ENCODE measurements at places on chromosomes 3 and 15. TPM values are rescaled to one million over a fixed set of nuclear protein-coding genes. Genes with fewer than 3 reads are reported as not detected.

- H3K36me3 ChIP-seq: peaks cover 12% of the 10 kb centered on the region
- H3K27ac ChIP-seq: no peak overlapping the region
- no peak overlapping the region for H3K4me3 ChIP-seq
Observed at GRCh38 chr3:171133796-171134569, 107.5 kb upstream of the SLC2A2 start.

DNA sequence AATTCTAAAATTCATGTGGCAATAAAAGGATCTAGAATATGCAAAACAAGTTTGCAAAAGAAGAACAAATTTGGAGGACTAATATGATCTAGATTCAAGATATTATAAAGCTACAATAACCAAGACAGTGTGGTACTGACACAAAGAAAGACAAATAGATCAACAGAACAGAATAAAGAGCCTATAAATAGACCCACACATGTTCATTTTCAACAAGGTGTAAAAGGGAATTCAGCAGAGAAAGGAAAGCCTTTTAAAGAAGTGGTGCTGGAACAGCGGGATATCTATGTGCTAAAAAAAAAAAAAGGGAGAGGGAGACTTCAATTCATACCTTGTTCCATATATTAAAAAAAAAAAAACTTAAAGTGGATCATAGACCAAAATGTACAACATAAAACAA is 149.0 kb downstream of the WDR76 start:
- H3K27ac ChIP-seq: no peak overlapping the region
- DNase-seq: no peak
- no peak overlapping the region for H3K4me3 ChIP-seq
- H3K36me3 ChIP-seq: no peaks in the 10 kb centered on the region

DNA sequence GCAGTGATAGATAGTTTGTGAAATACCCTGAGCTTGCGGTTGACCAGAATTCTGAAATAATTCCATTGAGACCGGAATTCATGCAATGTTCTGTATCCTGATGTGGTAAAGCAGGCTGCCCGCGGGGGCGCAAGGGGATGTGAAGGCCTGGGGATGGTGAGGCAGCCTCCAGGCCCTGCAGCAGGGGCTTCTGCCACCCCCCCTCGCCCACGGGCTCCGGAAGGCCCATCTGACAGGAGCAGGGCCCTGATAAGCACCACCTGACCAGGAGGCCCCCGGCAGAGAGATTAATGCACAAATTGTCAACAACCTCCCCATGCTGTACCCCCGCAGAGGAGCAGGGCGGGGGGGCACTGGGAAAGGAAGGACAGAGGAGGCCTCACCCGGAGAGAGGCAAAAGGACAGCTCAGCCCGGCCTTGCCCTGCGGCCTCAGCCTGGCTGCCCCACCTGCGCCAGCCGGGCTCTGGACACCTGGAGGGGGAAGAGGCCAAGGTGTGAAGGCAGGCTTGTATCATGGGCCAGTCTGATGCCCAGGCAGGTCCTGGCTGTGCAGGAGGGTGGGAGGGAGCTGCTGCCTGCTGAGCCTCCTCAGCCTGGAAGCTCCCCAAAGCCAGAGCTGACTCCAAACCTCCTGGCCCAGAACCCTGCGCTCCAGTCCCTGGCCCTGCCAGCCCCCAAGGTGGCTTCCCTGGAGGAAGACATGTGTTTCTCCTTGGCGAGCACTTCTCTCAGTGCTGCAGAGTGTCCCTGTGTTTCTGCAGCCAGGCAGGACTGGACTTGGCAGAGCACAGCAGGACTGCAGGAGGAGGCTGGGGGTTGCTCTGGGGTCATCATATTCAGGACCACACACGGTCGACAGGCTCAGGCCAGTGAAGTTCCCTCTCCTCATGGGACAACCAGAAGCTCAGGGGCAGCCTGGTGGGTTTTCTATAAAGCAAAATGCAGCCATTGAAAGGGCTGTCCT is 46.5 kb downstream of the RPN1 start:
- H3K36me3 ChIP-seq: no peaks in the 10 kb centered on the region
- H3K4me3 ChIP-seq: no peak overlapping the region
- peaks cover 7% of the 10 kb centered on the region for H3K4me1 ChIP-seq
- H3K27ac ChIP-seq: no peak overlapping the region

DNA sequence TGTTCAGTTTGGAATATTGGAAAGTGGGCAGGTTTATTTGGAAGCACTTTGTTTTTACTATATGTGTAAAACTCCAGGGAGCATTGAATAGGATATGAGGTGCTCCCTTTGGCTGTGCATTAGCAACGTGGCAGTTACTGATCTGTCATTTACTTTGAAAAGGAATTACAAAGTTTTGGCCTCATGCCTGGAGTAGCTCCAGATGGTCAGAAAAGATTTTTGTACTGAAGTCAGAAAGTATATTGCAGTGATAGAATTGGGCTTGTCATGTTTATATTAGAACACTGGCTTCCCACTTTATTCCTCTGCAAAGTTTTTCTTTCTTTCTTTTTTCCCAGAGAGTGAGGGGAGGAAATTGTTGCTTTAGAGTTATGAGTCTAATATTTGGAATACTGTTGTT is 26.1 kb downstream of the FNDC3B start:
- peaks cover 94% of the 10 kb centered on the region for H3K4me1 ChIP-seq
- H3K27ac ChIP-seq: no peak overlapping the region

GRCh38 chr3:184884359-184885017 is 72.5 kb downstream of the VPS8 start:
- no peak for DNase-seq
- no peak overlapping the region for H3K4me3 ChIP-seq
- H3K4me1 ChIP-seq: no peaks in the 10 kb centered on the region
- peaks cover 56% of the 10 kb centered on the region for H3K36me3 ChIP-seq
- H3K27ac ChIP-seq: no peak overlapping the region

GRCh38 chr3:186826410-186826975 is 16.0 kb upstream of the ADIPOQ start:
- no peak for DNase-seq
- H3K4me3 ChIP-seq: peak overlapping the region; percentile 73
- peaks cover 65% of the 10 kb centered on the region for H3K27me3 ChIP-seq
- peaks cover 22% of the 10 kb centered on the region for H3K4me1 ChIP-seq
- no peaks in the 10 kb centered on the region for H3K36me3 ChIP-seq
- H3K27ac ChIP-seq: no peak overlapping the region

DNA sequence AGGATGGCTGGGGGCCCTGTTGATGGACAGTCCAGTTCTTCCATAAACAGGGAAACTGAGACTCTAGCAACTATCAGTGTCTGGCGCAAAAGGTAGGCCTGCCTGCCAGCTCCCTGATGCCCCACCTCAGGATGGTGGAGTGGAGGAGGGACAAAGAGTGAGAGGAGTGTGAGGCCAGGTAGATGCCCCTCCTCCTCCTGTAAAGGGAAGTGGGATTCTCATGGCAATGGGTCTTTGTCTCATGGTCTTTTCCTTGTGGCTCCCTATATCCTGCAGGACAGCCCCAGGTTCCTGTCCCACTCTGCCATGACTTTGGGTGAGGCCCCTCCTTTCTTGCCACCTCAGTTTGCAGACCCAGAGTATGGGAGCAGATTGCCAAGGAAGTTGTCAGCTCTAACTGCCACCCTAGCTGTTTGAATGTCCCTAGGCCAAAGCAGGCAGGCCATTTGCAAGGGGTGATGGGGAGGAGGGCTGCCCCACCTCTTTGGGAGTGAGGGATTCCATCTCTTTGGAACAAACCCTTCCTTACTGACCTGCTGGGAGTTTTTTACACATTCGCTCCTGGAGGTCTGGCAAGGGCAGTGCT is 2.8 kb upstream of the DNAH1 start:
- H3K4me3 ChIP-seq: no peak overlapping the region
- no peaks in the 10 kb centered on the region for H3K27me3 ChIP-seq
- peaks cover 6% of the 10 kb centered on the region for H3K36me3 ChIP-seq
- peak overlapping the region; percentile 24 for H3K27ac ChIP-seq
- H3K4me1 ChIP-seq: peaks cover 31% of the 10 kb centered on the region

The DCP1A gene
- 25.1 TPM for total RNA-seq

GRCh38 chr3:95407709-95408463 is 1345.0 kb downstream of the NSUN3 start:
- no peak overlapping the region for H3K4me3 ChIP-seq
- no peak for DNase-seq
- H3K27me3 ChIP-seq: no peaks in the 10 kb centered on the region
- no peak overlapping the region for H3K27ac ChIP-seq
- H3K36me3 ChIP-seq: no peaks in the 10 kb centered on the region

The ANKUB1 gene
- total RNA-seq: 3.1 TPM

The MUC13 gene
- total RNA-seq: 0.18 TPM

- H3K4me3 ChIP-seq: no peak overlapping the region
- DNase-seq: no peak
- no peaks in the 10 kb centered on the region for H3K4me1 ChIP-seq
- H3K27ac ChIP-seq: no peak overlapping the region
- no peaks in the 10 kb centered on the region for H3K27me3 ChIP-seq
- no peaks in the 10 kb centered on the region for H3K36me3 ChIP-seq
Observed at GRCh38 chr3:42408156-42408555, 2.3 kb downstream of the LYZL4 start.

The POC1A gene
- total RNA-seq: 2.7 TPM

DNA sequence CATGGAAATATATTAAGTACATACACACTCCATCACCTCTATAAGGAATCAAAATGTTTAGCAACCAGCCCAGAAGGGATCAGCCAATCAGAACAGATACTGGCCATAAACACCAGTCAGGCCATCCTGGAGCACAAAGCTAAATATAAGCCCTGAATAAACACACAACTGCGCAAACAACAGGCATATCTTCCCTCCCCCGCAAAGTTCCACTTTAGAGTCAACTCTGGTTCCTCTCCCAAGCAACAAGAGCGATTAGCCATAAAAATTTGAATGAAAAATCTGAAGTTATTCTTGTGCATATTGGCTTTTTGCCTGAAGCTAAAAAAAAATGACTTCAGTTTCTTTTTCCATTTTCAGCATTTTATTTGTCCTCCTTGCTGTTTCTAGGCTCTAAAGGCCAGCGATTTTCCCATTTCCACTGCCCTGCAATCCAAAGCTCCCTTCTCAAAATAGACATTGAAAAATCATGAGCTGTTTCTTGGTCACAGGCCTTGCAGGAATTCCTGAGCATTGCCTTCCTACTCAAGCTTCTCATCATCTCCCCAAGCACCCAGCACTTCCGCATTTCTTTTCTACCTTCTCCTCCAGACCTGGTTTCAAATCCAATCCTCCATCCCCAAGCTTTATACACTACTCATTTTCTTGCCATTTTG is 247.9 kb downstream of the ZMAT3 start:
- H3K27me3 ChIP-seq: no peaks in the 10 kb centered on the region
- no peaks in the 10 kb centered on the region for H3K4me1 ChIP-seq
- H3K27ac ChIP-seq: peak overlapping the region; percentile 28
- no peak for DNase-seq

- no peaks in the 10 kb centered on the region for H3K36me3 ChIP-seq
- H3K4me1 ChIP-seq: no peaks in the 10 kb centered on the region
- H3K4me3 ChIP-seq: no peak overlapping the region
- no peak for DNase-seq
- H3K27me3 ChIP-seq: no peaks in the 10 kb centered on the region
Observed at GRCh38 chr3:5041315-5041714, 62.1 kb downstream of the BHLHE40 start.

- peak; percentile 77 for DNase-seq
- peak overlapping the region; percentile 56 for H3K4me3 ChIP-seq
- H3K27ac ChIP-seq: peak overlapping the region; percentile 69
- H3K36me3 ChIP-seq: no peaks in the 10 kb centered on the region
Observed at GRCh38 chr15:78859971-78860719, 12.5 kb upstream of the MORF4L1 start.

The CTXN2 gene
- not detected for total RNA-seq

The ABCF3 gene
- total RNA-seq: 60.7 TPM

DNA sequence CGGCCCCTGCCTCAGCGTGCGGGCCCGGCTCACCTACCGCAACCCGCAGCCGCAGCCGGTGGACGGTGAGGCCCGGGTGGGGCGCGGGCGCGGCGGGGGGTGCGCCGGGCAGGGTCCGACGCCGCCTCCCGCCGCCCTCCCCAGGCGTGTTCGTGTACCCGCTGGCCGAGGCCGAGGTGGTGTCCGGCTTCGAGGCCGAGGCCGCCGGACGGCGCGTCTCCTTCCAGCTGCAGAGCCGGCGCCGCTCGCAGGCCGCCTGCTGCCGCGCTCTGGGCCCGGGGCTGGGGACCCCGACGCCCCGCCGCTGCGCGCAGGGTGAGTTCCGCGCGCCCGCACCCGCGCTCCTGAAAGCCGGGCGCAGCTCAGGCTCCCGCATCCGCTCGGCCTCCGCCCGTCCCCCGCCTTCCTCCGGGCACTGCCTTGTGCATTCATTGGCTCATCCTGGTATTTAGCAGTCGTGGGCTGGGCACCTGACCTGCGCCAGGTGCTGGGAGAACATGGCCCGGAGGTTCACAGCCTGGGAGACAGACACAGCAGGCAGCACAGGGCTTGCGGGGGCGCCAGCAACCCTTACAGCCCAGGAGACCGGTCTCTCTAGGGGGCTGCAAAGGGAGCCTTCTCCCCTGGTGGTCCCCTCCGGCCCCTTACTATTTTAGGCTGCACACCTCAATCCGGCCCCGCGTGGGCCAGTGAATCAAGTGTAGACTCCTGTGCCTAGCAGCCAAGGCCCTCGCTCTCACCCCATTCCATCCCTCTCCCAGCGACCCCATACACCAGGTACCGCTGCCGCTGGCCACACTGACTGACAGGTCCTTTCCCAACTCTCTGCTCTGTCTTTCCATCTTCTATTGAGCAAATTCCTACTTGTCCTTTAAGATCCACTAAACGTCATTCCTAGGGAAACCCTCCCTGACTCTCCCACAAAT is 1.5 kb downstream of the VWA5B2 start:
- DNase-seq: no peak
- peaks cover 57% of the 10 kb centered on the region for H3K27me3 ChIP-seq
- H3K36me3 ChIP-seq: no peaks in the 10 kb centered on the region
- H3K4me3 ChIP-seq: peak overlapping the region; percentile 61
- H3K27ac ChIP-seq: no peak overlapping the region

DNA sequence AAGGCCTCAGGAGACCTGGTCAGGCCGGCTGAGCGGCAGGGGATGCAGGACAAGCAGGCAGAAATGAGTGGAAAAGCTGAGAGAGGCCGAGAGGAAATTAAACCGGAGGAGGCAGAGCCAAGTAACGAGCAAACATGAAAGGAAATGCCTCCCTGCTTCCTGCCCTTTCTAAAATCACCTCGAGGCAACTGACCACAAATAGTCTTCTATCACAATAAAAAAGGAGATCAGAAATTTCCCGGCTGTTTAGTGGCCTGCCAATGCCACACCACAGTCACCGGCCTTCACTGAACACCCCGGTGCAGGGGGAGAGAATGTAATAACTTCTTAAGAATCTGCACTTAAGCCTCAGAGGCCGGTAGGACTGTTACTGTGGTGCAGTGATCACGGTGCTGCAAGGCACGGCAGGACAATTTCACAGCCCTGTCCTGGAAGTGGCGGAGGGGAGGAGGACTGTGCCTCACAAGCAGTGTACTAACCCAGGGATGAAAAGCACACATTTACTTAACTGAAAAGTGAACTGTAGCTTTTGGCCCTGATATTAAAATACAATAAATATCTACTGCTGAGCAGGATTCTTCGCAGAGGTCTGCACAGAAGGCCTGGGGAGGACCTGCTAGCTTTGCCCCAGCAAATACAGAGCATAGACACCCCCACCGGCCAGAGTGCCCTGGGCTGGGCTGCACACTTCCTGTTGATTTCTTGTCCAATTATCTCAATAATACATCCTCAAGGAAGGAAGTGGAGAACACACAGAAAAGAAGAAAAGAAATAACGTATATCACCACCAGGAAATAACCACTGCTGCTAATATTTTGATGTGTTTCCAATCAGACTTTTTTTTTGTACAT is 183.5 kb upstream of the NSMCE3 start:
- no peaks in the 10 kb centered on the region for H3K27me3 ChIP-seq
- no peaks in the 10 kb centered on the region for H3K36me3 ChIP-seq
- no peak for DNase-seq
- peaks cover 4% of the 10 kb centered on the region for H3K4me1 ChIP-seq
- no peak overlapping the region for H3K4me3 ChIP-seq

GRCh38 chr15:38084289-38084688 is 149.8 kb downstream of the TMCO5A start:
- no peaks in the 10 kb centered on the region for H3K27me3 ChIP-seq
- H3K4me3 ChIP-seq: no peak overlapping the region
- peak overlapping the region; percentile 29 for H3K27ac ChIP-seq
- peaks cover 23% of the 10 kb centered on the region for H3K4me1 ChIP-seq
